T-helper 17 cell (primary cell): ENCODE measurements at places on chromosomes 5 and 9.

GRCh38 chr5:171701100-171701541 lies 84.5 kb upstream of the SMIM23 start:
- H3K27ac ChIP-seq, result no peak overlapping the region
- H3K36me3 ChIP-seq, result no peaks in the 10 kb centered on the region
- peaks cover 26% of the 10 kb centered on the region for H3K27me3 ChIP-seq

DNA sequence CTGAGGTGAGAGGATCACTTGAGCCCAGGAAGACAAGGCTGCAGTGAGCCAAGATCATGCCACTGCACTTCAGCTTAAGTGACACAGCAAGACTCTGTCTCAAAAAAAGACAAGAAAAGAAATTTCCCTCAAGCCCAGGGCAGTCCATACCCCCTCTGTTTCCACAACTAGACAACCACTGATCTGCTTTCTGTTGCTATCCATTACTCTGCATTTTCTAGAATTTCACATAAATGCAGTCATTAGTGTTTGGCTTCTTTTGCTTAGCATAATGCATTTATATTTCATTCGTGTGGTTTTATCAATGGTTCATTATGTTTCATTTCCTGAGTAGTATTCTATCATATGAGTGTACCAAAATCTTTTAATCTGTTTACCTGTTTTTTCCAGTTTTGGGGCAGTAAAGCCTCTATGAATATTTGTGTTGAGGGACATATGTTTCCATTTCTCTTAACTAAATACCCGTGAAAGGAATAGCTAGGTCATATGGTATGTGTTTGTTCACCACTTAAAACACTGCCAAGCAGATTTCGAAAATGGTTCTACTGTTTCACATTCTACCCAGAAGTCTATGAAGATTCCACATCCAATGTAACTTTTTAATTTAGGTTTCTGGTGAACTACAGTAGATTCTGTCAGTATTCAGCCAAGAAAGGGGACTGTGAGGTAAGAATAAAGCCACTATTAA lies 271.8 kb downstream of the ZNF608 start:
- no peaks in the 10 kb centered on the region for H3K36me3 ChIP-seq
- no peak for DNase-seq
- no peak overlapping the region for H3K27ac ChIP-seq
- H3K4me3 ChIP-seq, result no peak overlapping the region
- no peaks in the 10 kb centered on the region for H3K4me1 ChIP-seq

DNA sequence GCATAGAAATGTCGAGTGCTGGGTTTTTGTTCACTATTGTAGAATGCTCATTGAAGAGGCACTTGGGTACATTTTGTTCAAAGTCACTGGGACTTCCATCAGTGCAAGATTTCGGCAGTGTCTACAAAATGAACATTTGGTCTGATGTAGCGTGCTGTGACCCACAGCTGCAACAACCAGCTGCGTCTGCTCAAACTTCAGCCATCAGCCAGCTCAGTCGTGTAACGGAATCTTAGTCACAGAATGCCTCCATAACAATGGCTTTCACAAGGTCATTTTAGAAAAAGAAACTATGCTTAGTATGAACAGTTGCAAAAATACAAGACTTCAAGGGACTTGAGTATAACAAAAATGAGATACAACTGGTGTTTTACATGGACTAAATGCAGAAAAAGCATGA lies 828.1 kb upstream of the GRAMD2B start:
- H3K27ac ChIP-seq, result no peak overlapping the region
- H3K36me3 ChIP-seq, result no peaks in the 10 kb centered on the region
- H3K4me3 ChIP-seq, result no peak overlapping the region
- no peaks in the 10 kb centered on the region for H3K4me1 ChIP-seq
- DNase-seq, result no peak

DNA sequence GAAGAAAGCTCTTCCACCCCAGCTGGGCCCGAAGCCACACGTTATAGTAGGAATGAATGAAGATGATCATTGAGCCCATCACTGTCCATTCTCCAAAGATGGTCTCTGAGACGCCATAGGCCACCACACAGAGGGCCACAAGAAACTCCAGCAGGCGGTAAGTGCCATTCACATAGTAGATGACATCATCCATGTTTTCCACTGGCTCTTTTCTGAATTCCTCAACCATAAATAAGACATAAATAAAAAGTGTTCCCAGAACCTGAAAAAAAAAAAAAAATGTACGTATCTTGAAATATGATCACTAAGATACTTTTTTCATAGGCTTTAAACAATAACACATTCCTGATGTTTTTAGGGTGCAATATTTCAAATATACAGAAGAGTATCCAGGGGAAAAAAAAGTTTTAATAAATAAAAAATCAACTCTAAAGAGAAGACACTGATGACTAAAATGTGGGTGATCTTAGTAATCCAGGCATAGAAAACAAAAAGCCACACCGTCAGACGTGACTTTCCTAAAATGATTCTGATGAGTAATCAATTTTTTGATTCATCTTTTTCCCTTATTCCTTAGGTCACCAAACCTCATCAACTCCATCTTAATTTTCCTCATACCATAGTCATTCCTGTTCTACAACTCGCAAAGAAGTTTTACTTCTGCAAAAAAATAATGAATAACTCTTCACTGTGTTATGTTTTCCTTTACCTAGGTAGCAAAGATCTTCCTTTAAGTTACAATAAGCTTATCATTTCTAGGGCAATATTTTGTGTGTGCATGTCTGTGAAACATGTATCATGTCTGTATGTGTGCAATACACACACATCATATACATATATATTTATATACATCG lies 47.8 kb downstream of the RNF145 start:
- H3K36me3 ChIP-seq, result peaks cover 9% of the 10 kb centered on the region
- peaks cover 19% of the 10 kb centered on the region for H3K4me1 ChIP-seq
- H3K27me3 ChIP-seq, result no peaks in the 10 kb centered on the region
- H3K4me3 ChIP-seq, result no peak overlapping the region
- no peak for DNase-seq
- H3K27ac ChIP-seq, result no peak overlapping the region

DNA sequence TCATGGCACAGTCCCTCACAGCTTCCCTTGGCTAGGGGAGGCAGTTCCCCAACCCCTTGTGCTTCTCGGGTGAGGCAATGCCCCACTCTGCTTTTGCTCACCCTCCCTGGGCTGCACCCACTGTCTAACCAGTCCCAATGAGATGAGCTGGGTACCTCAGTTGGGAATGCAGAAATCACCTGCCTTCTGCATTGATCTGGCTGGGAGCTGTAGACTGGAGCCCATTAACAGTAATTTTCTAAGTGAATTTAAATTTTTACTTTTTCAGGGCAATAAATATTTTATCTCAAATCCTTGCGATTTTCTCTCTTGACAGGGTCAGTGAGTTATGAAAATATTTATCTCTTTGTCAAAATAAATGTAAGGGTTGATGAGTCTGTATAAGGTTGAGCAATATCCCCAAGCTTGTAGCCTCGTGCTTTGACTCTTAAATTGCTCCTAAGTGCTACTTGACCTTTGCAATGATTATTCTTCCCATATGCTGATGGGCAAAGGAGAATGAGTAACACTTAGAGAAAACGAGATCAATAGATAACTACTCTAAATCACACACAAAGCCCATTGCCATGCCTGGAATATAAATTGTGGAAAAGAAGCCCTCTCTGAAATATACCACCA lies 82.1 kb upstream of the MOCS2 start:
- no peak for DNase-seq
- H3K36me3 ChIP-seq, result no peaks in the 10 kb centered on the region
- H3K27ac ChIP-seq, result no peak overlapping the region
- H3K4me1 ChIP-seq, result no peaks in the 10 kb centered on the region
- no peaks in the 10 kb centered on the region for H3K27me3 ChIP-seq

GRCh38 chr5:169803077-169803981 lies 166.3 kb downstream of the DOCK2 start:
- H3K27ac ChIP-seq, result peak overlapping the region; percentile 91
- H3K36me3 ChIP-seq, result peaks cover 6% of the 10 kb centered on the region
- no peak overlapping the region for H3K4me3 ChIP-seq
- no peak for DNase-seq
- peaks cover 21% of the 10 kb centered on the region for H3K4me1 ChIP-seq
- no peaks in the 10 kb centered on the region for H3K27me3 ChIP-seq

DNA sequence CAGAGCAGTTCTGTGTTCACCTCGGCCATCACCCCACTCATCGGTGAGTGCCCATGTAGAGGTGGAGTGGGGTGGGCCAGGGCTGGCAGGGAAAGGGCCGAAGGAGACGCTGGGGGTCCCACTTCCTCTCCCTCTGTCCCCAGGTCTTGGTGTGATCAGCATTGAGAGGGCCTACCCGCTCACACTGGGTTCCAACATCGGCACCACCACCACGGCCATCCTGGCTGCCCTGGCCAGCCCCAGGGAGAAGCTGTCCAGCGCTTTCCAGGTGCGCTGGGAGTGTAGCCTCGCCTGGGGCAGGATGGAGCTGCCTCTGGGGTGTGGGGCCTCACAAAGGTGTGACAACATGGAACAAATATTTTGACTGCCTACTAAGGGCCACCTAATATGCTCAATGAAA lies 3.7 kb downstream of the PFN3 start:
- no peak overlapping the region for H3K27ac ChIP-seq
- no peaks in the 10 kb centered on the region for H3K36me3 ChIP-seq
- H3K4me3 ChIP-seq, result no peak overlapping the region
- H3K4me1 ChIP-seq, result peaks cover 2% of the 10 kb centered on the region
- no peak for DNase-seq
- no peaks in the 10 kb centered on the region for H3K27me3 ChIP-seq

GRCh38 chr9:81461196-81461595 lies 228.2 kb downstream of the TLE1 start:
- no peaks in the 10 kb centered on the region for H3K36me3 ChIP-seq
- no peaks in the 10 kb centered on the region for H3K27me3 ChIP-seq
- H3K4me1 ChIP-seq, result no peaks in the 10 kb centered on the region
- no peak for DNase-seq
- no peak overlapping the region for H3K4me3 ChIP-seq
- no peak overlapping the region for H3K27ac ChIP-seq

DNA sequence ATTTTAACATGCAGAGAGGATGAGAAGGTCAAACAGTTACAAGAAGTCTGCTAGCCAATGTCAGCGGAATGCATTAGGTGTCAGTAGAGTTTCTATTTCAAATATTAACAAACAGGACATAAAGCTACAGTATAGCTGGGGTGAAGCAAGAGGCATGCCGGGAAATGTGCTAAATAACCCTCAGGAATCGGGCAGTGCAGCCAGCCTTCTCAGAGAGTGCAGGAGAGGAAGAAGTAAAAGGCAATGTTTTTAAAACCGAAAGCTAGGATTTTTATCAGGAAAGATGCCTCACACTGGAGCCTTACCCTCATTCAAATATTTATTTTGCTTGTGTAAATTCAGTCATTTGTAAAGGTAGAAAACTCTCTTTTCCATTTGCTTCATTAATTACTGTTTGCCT lies 59.1 kb upstream of the SH3GL2 start:
- no peaks in the 10 kb centered on the region for H3K4me1 ChIP-seq
- H3K4me3 ChIP-seq, result no peak overlapping the region
- no peak overlapping the region for H3K27ac ChIP-seq
- no peak for DNase-seq
- H3K36me3 ChIP-seq, result no peaks in the 10 kb centered on the region

- peaks cover 35% of the 10 kb centered on the region for H3K4me1 ChIP-seq
- H3K27me3 ChIP-seq, result no peaks in the 10 kb centered on the region
- H3K4me3 ChIP-seq, result peak overlapping the region; percentile 84
- H3K27ac ChIP-seq, result peak overlapping the region; percentile 83
- no peak for DNase-seq
- H3K36me3 ChIP-seq, result peaks cover 2% of the 10 kb centered on the region
Measured at GRCh38 chr9:79623799-79624721, 52.3 kb downstream of the TLE4 start.

GRCh38 chr9:89477384-89477783 lies 20.5 kb downstream of the SEMA4D start:
- peaks cover 74% of the 10 kb centered on the region for H3K4me1 ChIP-seq
- peaks cover 14% of the 10 kb centered on the region for H3K36me3 ChIP-seq
- peak overlapping the region; percentile 99 for H3K27ac ChIP-seq

- DNase-seq, result no peak
- H3K4me1 ChIP-seq, result peaks cover 14% of the 10 kb centered on the region
- H3K27me3 ChIP-seq, result no peaks in the 10 kb centered on the region
- peaks cover 4% of the 10 kb centered on the region for H3K36me3 ChIP-seq
Measured at GRCh38 chr9:125674981-125675973, 31.7 kb downstream of the MAPKAP1 start.

GRCh38 chr9:137069508-137070091 lies 757 bp downstream of the SAPCD2 start:
- peaks cover 14% of the 10 kb centered on the region for H3K4me1 ChIP-seq
- peak overlapping the region; percentile 43 for H3K4me3 ChIP-seq
- no peaks in the 10 kb centered on the region for H3K36me3 ChIP-seq
- no peak for DNase-seq
- no peak overlapping the region for H3K27ac ChIP-seq

- no peaks in the 10 kb centered on the region for H3K4me1 ChIP-seq
- H3K36me3 ChIP-seq, result no peaks in the 10 kb centered on the region
- H3K27me3 ChIP-seq, result peaks cover 16% of the 10 kb centered on the region
- no peak overlapping the region for H3K4me3 ChIP-seq
- H3K27ac ChIP-seq, result no peak overlapping the region
Measured at GRCh38 chr9:85224301-85224700, 517.5 kb downstream of the AGTPBP1 start.

GRCh38 chr5:41416336-41416735 lies 94.1 kb downstream of the PLCXD3 start:
- no peaks in the 10 kb centered on the region for H3K4me1 ChIP-seq
- DNase-seq, result no peak
- H3K27ac ChIP-seq, result no peak overlapping the region

- H3K27me3 ChIP-seq, result no peaks in the 10 kb centered on the region
- H3K4me1 ChIP-seq, result peaks cover 7% of the 10 kb centered on the region
- no peak overlapping the region for H3K4me3 ChIP-seq
- DNase-seq, result no peak
Measured at GRCh38 chr5:149837680-149838269, 106.8 kb downstream of the PDE6A start.

- H3K4me3 ChIP-seq, result no peak overlapping the region
- H3K27ac ChIP-seq, result no peak overlapping the region
- no peaks in the 10 kb centered on the region for H3K27me3 ChIP-seq
- no peak for DNase-seq
Measured at GRCh38 chr9:136104488-136104800, 9.4 kb upstream of the NACC2 start.

DNA sequence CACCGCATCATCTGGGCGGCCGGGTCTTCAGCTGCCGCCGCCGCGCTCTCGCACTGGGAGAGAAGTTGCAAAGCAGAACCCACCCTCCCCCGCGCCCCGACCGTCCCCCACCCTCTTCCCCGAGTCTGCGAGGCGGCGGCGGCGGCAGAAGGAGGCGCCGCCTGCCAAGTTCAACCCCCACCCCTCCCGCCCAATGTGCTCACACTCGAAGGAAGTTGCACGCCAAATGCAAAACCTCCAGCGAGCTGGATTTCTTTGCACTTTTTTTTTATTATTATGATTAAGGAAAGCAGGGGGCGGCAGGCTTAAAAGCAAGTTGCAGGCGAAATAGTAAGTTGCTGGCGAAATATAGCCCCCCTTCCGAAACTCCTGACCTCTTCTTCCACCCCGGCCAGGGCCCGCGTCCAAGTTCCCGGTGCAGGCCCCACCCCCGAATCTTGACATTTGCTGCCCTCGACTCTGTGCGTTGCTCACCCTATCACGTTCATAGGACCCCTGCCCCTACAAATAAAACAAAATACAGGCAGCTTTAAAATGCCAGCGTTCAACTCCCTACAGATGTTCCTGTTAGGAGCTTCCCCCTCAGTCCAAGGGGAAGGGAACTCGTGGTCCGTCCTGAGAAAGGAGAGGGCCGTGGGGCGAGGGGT lies 1.1 kb upstream of the NR3C1 start:
- H3K4me3 ChIP-seq, result peak overlapping the region; percentile 95
- peak overlapping the region; percentile 98 for H3K27ac ChIP-seq
- H3K36me3 ChIP-seq, result no peaks in the 10 kb centered on the region
- H3K27me3 ChIP-seq, result no peaks in the 10 kb centered on the region
- no peak for DNase-seq
- H3K4me1 ChIP-seq, result peaks cover 30% of the 10 kb centered on the region

GRCh38 chr5:157855404-157855994 lies 3.4 kb downstream of the CLINT1 start:
- no peak overlapping the region for H3K27ac ChIP-seq
- H3K27me3 ChIP-seq, result no peaks in the 10 kb centered on the region
- peaks cover 51% of the 10 kb centered on the region for H3K4me1 ChIP-seq
- DNase-seq, result no peak
